ENCODE measurements at places on chromosomes 1 and 21.

DNA sequence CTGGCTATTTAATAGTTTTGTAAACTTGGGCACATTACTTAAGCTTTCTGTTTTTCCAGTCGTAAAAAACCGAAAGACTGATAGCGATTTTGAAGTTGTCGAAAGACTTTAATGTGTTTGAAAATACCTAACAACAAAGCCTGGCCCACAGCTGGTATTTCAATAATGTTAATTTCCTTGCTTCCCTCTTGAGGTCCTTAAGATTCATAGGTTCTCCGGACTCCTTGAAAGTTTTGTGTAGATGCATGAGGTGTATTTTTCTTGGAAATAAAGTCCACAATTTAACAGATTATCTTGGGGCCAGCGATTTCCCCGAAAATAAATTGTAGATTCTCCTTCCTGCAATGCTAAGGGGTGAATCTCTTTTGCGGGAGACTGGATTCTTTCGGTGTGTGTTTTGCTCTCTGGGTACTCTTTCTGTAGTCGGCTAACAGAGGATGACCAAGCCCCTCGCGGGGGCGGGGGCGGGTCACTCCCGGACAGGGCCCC, 735 bp upstream of the YTHDF2 start:
- DNase-seq = no peak

GRCh38 chr1:234139966-234140365, 233.3 kb upstream of the COA6 start:
- no peak for DNase-seq

GRCh38 chr1:54052431-54052933, 522 bp downstream of the TMEM59 start:
- peak; percentile 24 for DNase-seq

DNA sequence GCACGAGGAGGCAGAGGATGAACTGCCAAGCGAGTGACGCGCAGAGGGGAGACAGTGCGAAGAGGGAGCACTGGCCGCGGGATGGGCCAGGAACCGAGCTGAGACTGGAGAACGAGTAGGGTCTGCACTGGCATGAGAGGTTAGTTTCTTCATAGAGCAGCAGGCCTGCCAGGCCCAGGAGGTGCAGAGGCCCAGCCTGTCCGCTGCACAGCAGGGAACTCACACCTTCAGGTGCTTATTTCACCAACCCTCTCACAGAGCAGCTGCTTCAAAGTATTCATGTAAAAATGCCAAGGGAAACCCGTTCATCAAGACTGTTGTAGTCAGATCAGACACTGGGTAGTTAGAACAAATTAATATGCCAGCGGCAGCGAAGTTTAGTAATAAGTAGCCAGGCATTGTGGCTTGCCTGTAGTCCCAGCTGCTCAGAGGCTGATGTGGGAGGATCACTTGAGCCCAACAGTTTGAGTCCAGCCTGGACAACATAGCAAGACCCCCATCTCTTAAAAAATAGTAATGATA, 144.5 kb downstream of the SLC45A1 start:
- no peak for DNase-seq

DNA sequence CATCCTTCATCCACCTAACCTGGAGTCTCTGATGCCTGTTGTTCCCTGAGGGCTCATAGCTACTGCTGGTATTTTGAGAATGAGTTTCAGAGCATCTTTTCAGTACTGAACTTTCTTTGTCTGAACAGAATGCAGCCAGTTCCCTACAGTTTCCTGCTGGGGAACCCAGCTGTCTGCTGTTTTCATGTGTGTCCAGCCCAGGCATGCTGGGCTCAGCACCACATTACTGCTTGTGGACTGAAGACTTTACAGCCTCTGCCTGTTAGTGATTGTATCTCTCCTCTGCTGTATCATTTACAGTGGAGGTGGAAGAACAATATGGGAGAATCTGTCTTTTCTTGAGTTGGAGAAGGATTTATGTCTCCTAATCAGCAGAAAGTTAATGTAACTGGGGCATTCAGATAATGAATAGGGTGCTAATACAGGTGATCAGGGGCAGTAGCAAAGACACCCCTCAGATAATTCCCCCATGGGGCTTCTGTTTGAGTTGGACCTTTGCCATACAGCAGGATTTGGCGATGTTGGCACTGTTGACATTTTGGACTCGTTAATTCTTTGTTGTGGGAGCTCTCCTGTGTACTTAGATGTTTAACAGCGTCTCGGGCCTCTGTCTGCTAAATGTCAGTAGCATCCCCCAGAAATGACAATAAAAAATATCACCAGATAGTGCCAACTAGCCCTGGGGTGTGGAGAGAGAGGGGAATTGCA, 207.7 kb downstream of the HHAT start:
- no peak for DNase-seq

DNA sequence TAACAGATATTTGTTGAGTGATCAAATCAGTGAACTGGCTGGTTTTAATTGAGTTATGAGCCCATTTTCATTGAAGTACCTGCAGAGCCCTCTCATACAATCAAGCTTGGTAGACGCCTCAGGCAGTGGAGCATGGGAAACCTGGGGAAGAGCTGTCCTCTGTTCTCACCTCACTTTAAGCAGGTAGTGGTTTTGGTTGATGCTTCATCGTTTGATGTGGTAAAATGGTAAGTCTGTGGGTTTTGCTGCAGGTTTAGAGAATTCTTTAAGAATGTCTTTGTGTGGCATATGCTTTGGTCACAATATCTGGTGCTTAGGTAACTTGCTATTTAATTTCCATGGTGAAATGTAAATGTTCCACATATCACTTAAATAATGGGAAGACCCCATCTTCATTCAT, 10.0 kb downstream of the LAMC1 start:
- peak; percentile 10 for DNase-seq

DNA sequence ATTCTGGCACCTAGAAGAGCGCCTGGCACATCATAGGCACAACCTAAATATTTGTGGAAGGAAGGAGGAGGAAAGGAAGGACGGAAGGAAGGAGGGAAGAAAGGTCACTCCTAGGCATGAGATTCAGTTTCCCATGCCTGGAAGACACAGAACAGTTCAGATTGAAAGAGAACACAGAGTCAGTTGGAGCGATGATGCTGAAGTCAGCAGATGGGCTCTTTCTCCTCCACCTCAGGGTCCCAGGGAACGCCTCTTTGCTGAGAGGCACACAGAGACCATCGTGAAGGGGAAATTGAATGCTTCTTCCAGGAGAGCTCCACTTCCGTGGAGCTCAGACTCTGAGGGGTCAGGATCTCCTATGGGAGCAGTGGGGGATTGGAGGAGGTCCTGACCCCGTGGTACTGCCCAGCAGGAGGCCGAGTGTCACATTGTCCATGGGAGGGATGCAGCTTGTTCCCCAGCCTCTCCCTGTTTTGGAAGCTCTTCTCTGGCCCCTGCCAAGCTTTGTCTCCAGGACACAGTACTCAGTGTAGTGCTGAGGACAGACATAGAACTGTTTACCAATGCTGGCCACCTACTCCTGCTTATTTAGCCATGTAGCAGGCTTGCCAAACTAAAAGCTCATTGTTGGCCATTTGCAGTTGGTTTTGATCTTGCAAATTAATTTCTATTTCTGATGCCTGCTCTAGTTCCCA, 2.4 kb downstream of the MYBPHL start:
- DNase-seq = no peak

DNA sequence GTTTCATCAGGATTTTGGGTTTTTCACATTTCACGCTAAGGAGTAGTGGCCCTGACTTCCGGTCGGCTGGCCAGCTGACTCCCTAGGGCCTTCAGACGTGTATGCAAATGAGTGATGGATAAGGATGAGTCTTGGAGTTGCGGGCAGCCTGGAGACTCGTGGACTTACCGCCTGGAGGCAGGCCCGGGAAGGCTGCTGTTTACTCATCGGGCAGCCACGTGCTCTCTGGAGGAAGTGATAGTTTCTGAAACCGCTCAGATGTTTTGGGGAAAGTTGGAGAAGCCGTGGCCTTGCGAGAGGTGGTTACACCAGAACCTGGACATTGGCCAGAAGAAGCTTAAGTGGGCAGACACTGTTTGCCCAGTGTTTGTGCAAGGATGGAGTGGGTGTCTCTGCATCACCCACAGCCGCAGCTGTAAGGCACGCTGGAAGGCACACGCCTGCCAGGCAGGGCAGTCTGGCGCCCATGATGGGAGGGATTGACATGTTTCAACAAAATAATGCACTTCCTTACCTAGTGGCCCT, 23.1 kb upstream of the TNFRSF1B start:
- no peak for DNase-seq

GRCh38 chr1:221743416-221744208, 1.7 kb upstream of the DUSP10 start:
- no peak for DNase-seq

- DNase-seq = no peak
Observed at GRCh38 chr1:226867461-226868054, 2.9 kb upstream of the PSEN2 start.

GRCh38 chr1:26155370-26156284, 3.3 kb upstream of the FAM110D start:
- no peak for DNase-seq

Measured in stimulated activated CD4-positive, alpha-beta T cell treated with anti-CD3 and anti-CD28 coated beads, Interleukin-1b, Interleukin-23, amount 100 ng/mL, for 48 hours (primary cell).